ENCODE measurements at places on chromosomes 5 and 9. TPM values are rescaled to one million over a fixed set of nuclear protein-coding genes. Genes with fewer than 3 reads are reported as not detected.

DNA sequence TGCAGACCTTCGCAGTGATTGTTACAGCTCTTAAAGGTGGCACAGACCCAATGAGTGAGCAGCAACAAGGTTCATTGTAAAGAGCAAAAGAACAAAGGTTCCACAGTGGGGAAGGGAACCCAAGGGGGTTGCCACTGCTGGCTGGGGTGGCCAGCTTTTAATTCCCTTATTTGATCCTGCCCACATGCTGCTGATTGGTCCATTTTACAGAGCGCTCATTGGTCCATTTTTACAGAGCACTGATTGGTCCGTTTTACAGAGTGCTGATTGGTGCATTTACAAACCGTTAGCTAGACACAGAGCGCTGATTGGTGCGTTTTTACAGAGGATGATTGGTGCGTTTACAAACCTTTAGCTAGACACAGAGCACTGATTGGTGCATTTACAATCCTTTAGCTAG lies 360.6 kb upstream of the DAB2 start:
- no peaks in the 10 kb centered on the region for H3K4me1 ChIP-seq
- H3K4me3 ChIP-seq, result no peak overlapping the region
- no peak overlapping the region for H3K27ac ChIP-seq

GRCh38 chr5:56681346-56681745 lies 134.0 kb upstream of the MAP3K1 start:
- H3K4me1 ChIP-seq, result peaks cover 3% of the 10 kb centered on the region
- H3K36me3 ChIP-seq, result no peaks in the 10 kb centered on the region
- no peaks in the 10 kb centered on the region for H3K27me3 ChIP-seq
- DNase-seq, result no peak

DNA sequence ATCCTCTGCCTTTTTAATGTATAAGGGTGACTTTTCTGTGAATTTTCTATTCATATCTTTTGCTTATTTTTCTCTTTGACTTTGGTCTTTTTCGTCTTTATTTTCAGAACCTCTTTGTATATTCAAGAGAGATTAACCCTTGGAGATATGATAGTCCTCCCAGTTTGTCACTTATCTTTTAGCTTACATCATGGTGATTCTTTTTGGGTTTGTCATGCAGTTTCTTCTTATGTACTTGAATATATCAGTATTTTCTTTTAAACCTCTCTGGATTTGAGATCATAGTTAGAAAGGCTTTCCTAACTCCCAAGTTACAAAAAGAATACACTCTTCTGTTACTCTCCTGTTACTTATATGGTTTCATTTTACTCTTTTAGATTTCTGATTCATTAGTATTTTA lies 27.5 kb upstream of the GPR21 start:
- no peak overlapping the region for H3K4me3 ChIP-seq
- H3K27me3 ChIP-seq, result no peaks in the 10 kb centered on the region
- DNase-seq, result no peak
- peaks cover 16% of the 10 kb centered on the region for H3K36me3 ChIP-seq
- H3K4me1 ChIP-seq, result no peaks in the 10 kb centered on the region

GRCh38 chr9:21968331-21969010 lies 25.7 kb downstream of the CDKN2A start:
- peaks cover 99% of the 10 kb centered on the region for H3K27me3 ChIP-seq
- H3K36me3 ChIP-seq, result peaks cover 3% of the 10 kb centered on the region
- peak; percentile 31 for DNase-seq
- peak overlapping the region; percentile 71 for H3K27ac ChIP-seq
- H3K4me1 ChIP-seq, result peaks cover 5% of the 10 kb centered on the region

Gene ADAMTS12
- 7.8 TPM for total RNA-seq

Gene PRRX2
- total RNA-seq, result 0.91 TPM

Gene DMRT3
- total RNA-seq, result 0.53 TPM

Gene CDC14B
- 53.2 TPM for total RNA-seq

Measured in progenitor cell of endocrine pancreas (in vitro differentiated cells).